ENCODE measurements at places on chromosomes 5 and 9.

DNA sequence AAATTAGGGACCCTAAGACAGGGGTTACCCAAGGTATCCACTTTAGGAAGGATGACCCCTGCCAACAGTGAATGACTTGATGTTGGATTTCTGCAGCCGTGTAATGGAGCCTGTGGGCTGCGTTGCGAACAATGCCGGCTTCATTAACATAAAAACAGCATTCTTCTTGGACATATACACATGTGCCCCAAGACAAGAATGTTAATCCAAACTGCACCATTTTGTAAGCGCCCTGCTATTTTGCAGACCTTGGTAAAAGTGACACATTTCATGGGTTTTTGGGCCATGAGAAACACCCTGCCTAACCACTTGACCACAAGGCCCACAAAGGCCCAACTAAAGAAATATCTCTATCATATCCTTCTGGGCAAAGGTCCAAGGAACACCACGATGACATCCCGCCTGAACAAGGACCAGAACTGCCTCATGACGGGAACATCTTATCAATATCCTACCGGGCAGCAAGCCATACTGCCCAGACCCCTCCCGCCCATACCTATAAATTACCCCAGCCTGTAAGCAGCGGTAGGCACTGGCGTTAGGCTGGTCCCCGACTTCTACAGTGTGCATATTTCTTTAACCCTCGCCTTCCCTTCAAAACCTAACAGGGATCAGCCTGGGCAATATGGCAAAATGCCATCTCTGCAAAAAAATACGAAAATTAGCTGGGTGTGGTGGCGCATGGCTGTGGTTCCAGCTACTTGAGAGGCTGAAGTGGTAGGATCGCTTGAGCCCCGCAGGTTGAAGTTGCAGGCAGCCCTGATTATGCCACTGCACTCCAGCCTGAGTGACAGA is 9.7 kb upstream of the PDCD1LG2 start:
- DNase-seq: no peak

GRCh38 chr5:89137148-89137547 is 254.2 kb upstream of the MEF2C start:
- no peak for DNase-seq

DNA sequence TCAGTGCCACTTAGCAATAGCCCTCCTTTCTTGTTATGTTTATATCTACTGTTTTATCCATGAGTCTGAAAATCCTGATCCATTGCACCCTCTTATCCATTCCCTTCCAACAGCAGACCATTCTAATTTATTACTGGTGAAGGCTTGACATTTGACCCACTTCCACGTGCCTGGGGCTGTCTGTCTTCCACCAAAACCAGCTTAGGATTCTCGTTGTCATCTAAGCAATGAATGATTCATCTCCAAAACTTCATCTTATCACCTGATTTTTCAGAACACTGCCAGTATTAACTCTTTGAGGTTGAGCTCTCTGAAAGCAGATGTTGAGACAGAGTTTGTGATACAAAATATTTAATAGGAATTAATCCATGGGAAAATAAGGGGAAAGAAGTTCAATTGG is 277.8 kb upstream of the FBXL7 start:
- no peak for DNase-seq

GRCh38 chr5:78560000-78560855 is 88.3 kb downstream of the LHFPL2 start:
- DNase-seq: no peak

DNA sequence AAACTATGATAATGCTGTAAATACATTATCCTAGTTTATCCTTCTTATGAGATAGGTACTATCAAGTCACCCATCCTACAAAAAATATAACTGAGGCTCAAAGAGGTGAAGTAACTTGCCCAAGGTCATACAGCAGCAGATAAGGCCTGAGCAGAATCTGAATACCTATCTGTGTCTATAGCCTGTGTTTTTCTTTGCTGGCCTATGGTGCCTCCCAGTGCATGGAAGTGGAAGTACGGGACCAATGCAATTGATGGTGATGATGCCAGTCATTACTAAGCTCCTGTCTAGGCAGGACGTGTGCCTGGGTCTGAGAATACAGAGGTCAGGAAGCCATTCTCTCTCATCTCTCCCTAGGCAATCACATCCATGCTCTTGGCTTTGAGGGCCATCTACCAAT is 67.8 kb downstream of the FAT2 start:
- DNase-seq: no peak

GRCh38 chr5:142611154-142611553 is 74.7 kb downstream of the FGF1 start:
- DNase-seq: peak; percentile 78

- no peak for DNase-seq
Observed at GRCh38 chr9:136043441-136043991, 51.6 kb downstream of the NACC2 start.

GRCh38 chr9:751137-752051 is 90.1 kb upstream of the DMRT1 start:
- no peak for DNase-seq

DNA sequence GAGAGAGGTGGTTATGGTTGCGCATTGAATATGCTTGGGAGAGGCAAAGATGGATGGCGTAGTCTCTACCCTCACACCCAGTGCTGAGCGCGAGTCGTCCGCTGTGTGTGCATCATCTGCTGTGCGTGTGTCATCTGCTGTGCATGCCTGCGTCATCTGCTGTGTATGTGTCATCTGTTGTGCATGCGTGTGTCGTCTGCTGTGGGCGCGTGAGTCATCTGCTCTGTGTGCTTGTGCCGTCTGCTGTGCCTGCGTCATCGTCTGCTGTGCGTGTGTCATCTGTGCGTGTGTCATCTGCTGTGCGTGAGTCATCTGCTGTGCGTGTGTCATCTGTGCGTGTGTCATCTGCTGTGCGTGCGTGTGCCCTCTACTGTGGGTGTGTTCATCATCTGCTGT is 68.0 kb upstream of the IRX4 start:
- DNase-seq: no peak

GRCh38 chr5:177107159-177107558 is 20.4 kb downstream of the FGFR4 start:
- no peak for DNase-seq

- DNase-seq: no peak
Observed at GRCh38 chr9:10059044-10059443, 553.8 kb downstream of the PTPRD start.

DNA sequence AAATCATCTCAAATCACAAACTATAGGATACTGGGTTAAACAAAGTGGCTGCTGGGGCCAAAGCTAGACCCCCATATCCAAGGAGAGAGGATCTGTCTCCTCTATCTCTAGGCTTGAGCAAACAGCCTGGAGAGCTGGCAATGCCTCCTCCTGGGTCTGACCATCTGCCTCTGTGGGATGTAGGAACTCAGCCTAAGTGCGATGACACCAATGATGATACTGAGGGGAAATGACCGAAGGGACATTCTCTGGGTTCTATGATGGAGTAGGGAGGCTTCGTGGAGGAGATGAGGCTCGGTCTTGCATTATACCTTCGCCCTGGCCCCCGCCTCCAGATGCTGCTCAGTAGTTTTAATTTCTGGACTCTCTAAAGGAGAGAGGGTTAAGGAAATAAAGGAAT is 9.3 kb upstream of the SPATA24 start:
- DNase-seq: no peak

GRCh38 chr5:56668996-56669395 is 146.4 kb upstream of the MAP3K1 start:
- no peak for DNase-seq

GRCh38 chr5:149543361-149544027 is 7.7 kb downstream of the CSNK1A1 start:
- no peak for DNase-seq

- no peak for DNase-seq
Observed at GRCh38 chr9:126397056-126397455, 70.4 kb downstream of the MVB12B start.

GRCh38 chr9:96115836-96116235 is 186.1 kb downstream of the HSD17B3 start:
- DNase-seq: no peak

DNA sequence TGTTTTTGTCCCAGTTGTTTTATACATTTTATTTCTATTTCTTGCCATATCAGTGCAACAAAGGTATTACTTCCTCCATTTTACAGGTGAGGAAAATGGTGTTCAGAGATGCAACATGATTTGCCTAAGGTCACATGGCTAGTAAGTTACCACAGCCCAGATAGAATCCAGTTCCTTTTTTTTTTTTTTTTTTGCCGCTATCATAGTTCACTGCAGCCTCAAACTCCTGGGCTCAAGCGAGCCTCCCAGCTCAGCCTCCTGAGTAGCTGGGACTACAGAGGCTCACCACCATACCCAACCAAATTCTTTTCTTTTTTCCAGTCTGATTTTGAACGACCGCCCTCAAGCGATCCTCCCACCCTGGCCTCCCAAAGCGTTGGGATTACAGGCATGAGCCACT is 480 bp upstream of the CCDC69 start:
- no peak for DNase-seq

GRCh38 chr5:107121793-107122519 is 548.8 kb downstream of the EFNA5 start:
- no peak for DNase-seq

DNA sequence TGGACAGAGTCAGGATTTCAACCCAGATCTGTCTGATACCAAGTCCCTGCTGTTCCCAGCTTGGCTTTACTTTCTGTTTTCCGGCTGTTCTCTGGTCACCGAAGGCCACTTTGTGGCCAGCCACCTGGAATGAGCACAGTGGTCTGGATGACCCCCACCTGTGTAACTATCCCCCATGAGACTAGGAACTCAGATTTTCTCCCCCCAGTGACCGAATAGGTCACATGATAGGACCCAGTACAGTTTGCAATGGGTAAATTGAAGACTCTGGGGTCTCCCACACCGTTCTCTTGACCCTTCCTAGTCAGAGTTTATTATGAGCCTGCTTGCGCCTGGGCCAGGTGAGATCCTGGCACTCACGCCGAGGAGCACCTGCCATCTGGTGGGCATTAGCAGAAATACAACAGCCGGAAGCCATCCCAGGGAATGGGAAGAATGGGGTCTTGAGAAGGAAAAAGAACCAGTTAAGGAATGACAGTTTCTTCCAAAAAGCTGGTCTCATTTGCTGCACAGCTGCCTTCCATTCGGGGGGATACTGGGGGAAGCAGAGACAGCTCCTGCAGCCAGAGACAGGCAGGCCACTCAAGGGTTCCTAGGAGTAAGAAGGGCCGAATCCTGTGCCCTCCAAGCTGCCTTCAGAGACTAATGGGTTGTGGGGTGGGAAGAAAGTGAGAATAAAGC is 7.1 kb downstream of the PHYHD1 start:
- DNase-seq: peak; percentile 76

DNA sequence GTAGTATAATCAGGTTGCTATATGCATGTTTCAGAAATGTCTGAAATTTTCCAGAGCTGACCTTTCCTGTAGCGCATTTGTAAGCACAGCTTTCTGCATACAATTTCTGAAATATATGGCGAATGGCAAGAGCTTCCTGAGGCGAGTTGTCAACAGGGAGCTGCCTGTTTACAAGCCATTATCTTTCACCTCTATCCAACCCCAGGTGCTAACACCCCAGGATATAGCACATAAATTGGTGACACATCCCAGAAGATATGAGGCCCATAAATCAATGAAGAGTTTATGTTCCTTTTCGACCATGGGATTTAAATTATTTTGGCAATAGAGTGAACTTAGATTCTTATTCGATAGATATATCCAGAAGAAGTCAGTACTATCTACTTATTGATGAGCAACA is 379.8 kb downstream of the KDM4C start:
- DNase-seq: no peak

DNA sequence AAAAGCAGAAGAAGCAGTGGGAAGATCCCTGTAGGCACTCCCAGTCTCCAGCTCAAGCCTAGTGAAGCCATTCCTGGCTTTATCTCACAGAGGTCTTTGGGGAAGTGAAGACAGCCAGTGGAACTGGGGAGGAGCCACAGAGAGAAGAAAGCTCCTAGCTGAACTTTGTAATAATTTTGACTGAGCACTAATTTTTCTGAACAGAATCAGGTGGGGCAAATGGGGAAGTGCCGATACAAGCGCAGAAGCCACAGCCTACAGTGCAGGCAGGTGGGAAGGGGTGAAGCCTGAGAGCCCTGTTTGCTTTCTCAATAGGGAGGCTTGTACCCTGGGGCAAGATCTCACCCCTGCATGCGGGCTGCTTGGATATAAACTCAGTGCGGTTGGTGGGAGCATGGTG is 48.4 kb upstream of the SNAPC3 start:
- no peak for DNase-seq

DNA sequence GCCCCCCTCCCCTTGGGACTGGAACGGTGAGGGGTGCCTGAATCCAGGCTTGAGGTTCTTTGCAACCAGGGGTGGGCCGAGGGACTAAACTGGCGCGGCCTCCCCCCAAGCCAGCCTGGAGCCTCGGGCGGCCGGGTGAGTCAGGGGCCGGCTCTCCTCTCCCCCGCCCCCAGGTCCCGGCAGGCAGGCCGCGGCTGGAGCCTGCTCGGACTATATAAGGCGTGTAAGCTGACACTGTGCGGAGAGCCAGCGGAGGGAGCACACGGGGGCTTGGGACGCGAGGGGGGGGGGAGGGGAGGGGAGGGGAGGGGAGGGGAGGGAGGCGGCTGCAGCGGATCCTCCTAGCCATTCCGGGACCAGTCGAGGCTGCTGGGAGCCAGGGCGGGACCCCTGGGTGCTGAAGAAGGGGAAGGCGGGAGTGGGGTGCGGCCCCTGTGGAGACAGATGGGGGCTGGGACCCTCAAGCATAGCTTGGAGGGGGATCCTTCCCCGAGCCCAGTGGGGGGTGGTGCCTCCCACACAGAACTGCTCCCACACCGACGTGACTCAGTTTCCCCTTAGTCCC is 595 bp downstream of the PDLIM7 start:
- peak; percentile 91 for DNase-seq

DNA sequence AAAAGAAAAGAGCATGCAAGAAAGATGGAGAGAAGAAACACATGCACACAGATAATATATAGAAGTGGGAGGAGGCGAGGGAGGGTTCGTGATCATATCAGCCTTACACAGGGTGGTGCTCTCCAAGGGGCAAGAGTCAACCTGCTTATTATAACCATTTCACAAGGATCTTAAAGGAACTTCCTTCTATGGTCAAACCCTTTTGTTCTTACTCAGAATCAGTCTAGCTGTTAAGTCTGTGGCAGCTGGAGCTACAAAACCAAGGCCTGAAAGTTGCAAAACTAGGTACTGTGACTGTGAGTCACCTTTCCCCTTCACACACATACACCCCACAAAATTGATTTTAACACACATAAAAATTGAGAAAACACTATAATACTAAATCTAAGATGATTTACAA is 18.5 kb upstream of the ERMP1 start:
- no peak for DNase-seq
